ENCODE measurements at places on chromosomes 6 and 20. TPM values are rescaled to one million over a fixed set of nuclear protein-coding genes. Genes with fewer than 3 reads are reported as not detected.

- DNase-seq, result no peak
These were observed 160.1 kb upstream of the CITED2 start for GRCh38 chr6:139534472-139535115.

DNA sequence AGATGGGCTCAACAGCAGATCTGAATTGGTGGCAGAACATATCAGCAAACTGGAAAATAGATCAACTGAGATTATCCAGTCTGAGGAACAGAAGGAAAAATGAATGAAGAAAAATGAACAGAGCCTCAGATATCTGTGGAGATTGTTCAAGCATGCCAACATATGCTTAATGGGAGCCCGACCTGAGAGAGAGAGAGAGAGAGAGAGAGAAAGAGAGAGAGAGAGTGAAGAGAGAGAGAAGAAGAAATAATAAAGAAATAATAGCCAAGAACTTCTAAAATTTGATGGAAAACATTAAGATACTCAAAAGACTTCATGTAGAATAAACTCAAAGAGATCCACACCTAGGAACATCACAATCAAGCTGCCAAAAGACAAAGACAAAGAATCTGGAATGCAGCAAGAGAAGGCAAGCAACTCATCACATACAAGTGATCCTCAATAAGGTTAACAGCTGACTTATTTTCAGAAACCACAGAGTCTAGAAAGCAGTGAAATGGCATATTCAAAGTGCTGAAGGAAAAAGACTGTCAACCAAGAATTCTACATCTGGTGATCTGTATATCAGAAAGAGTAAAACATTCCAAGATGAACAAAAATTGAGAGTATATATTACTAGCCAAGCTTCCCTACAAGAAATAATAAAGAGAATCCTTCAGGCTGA lies 97.2 kb downstream of the MYLK4 start:
- no peak for DNase-seq

GRCh38 chr6:109788687-109789086 lies 97.6 kb downstream of the FIG4 start:
- DNase-seq, result no peak

- no peak for DNase-seq
These were observed 23.1 kb upstream of the DACT2 start for GRCh38 chr6:168342636-168343035.

DNA sequence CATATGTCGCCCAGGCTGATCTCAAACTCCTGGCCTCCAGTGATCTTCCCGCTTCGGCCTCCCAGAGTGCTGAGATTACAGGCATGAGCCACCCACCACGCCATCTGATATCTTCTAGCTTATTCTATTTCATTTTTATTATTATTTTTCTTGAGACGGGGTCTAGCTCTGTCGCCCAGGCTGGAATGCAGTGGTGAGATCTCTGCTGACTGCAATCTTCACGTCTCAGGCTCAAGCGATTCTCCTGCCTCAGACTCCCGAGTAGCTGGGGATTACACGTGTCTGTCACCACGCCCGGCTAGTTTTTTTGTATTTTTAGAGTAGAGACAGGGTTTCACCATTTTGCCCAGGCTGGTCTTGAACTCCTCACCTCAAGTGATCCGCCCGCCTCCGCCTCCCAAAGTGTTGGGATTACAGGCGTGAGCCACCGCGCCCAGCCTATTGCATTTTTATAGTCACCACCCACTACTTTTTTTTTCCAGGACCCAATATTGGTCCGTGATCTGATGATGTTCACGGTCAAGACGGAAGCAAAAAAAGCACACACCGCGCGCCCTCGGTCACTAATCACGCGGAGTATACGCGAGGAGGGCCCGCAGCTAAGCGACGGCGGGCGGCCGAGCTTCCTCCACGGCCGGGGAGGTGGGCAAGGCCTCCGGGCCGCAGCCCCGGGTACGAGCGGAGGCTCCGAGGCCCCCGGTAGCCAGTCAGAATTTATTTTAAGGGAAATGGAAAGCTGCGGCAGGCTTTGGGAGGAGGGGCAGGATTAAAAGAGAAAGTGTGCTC lies 1.1 kb upstream of the LSM14B start:
- DNase-seq, result no peak

DNA sequence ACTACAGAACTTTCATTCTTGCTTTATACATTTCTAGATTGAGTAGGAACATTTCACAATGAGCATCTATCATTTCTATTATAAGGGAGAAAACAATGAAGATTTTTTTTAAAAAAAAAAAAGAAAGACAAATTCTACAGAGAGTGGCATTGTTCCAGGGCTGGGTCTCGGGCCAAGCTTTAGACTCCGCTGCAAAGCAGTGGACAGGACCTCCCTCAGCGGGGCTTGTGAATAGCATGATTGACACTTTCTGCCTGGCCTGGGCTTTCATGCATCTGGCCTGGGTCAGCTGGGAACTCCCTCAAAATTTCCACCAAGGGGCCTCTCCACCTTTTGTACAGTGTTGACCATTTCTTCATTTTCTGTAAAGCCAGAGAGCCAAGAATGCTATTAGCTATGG lies 55.8 kb upstream of the HIVEP2 start:
- DNase-seq, result no peak

Gene FAM50B
- 8.8 TPM for total RNA-seq

DNA sequence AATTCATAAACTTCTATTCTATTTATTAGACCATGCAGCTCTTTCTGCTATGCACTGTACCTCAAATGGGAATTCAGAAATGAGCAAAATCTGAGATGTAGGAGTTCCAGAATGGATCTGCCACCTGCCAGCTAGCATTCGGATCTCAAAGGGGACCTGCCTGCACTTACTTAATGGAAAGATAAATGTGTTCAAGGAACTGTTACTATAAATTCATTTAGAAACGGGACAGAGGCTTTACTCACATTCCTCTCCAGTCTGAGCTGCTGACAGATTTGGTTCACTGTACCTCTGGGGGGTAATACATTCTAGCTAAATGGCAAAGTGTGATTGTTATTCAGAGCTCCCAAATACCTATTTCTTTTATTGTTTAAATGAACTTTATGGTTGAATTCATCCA lies 384.1 kb downstream of the GRIK2 start:
- no peak for DNase-seq

Gene FAM83B
- total RNA-seq, result not detected

DNA sequence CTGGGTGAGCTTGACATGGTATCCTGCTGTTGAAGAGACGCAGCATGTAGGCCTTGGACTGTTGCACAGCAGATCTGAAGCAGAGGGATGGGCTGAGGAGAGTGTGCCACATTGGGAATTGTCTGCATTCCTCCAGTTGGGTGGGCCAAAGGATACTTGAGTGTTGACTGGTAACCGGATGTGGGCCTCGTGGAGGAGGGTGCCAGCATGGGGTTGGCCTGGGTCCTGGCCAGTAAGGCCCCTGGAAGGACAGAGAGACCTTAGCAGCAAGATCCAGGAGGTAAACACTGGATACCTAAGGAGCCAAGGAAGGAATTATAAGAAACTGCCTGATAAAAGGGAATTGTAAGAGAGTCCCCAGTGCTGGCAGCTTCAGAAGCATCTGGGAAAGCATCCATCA lies 76.9 kb downstream of the FIG4 start:
- DNase-seq, result no peak
